Activated T-helper 9 cell treated with anti-CD3 and anti-CD28 coated beads, Interleukin-2, amount 50 U/mL, for 16 hours (primary cell): ENCODE measurements at places on chromosomes 2 and 18.

GRCh38 chr18:12770469-12771219, 67.8 kb downstream of the PSMG2 start:
- no peak for DNase-seq

- no peak for DNase-seq
These were observed 198.4 kb downstream of the NYAP2 start for GRCh38 chr2:225597911-225598310.

- no peak for DNase-seq
These were observed 24.2 kb upstream of the TMEFF2 start for GRCh38 chr2:192218970-192219369.

DNA sequence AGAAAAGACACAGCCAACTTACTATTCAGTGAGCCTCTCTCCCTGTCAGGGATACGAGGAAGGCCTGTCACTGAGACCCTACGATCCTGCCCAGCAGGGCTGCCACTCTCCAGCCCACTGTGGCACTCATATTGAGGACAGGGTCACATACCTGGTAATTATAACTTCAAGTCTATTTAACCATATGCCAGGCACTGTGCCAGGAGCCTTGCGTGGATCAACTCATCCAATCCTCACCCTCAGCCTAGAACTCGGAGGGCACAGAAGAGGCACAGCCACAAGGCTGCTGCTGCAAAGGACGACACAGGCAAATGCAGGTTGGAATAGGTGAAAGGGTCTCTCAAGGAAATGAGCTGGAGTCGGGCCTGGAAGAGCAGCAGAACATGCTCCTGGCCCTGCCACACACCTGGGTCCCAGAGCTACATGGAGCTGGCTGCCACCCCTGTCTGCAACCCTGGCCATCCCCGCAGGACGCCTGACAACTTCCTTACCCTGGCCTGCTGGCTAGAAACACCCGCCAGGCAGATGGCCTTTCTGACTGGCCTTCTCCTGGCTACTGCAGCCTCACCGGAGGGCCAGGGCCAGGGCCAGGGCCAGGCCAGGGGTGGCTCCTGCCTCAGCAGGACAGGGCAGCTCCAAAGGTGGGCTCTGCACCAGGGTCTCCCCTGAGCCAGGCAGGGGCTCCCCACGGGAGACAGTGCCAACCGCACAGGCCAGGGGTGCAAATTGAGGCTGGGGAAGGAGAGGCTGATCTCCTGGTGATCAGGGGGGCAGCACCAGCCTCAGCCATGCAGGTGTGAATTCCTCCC, 32.1 kb upstream of the SLC66A3 start:
- no peak for DNase-seq

DNA sequence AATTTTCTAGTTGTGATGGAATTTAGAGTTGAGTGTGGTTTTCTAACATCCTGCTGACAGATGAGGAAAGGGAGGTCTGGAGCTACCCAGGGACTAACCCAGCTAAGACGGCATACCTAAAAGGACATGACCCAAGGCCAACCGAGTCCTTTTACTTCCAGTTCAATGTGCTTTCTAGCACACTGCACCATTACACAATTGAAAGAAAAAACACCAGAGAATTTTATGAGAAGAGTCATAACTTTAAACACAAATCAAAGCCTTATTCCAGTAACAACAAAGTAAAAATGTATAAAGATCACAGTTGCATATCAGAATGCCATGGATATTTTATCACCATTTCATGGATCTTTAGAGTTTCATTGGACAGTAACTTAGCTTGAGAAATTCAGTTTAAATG, 480.3 kb downstream of the MEIS1 start:
- no peak for DNase-seq

DNA sequence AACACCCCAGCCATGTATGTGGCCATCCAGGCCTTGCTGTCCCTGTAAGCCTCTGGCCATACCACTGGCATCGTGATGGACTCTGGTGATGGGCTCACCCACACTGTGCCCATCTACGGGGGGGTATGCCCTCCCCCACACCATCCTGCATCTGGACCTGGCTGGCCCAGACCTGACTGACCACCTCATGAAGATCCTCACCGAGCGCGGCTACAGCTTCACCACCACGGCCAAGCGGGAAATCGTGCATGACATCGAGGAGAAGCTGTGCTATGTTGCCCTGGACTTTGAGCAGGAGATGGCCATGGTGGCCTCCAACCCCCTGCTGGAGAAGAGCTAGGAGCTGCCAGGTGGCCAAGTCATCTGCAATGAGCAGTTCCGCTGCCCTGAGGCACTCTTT, 80.4 kb upstream of the ZCCHC2 start:
- DNase-seq: no peak

DNA sequence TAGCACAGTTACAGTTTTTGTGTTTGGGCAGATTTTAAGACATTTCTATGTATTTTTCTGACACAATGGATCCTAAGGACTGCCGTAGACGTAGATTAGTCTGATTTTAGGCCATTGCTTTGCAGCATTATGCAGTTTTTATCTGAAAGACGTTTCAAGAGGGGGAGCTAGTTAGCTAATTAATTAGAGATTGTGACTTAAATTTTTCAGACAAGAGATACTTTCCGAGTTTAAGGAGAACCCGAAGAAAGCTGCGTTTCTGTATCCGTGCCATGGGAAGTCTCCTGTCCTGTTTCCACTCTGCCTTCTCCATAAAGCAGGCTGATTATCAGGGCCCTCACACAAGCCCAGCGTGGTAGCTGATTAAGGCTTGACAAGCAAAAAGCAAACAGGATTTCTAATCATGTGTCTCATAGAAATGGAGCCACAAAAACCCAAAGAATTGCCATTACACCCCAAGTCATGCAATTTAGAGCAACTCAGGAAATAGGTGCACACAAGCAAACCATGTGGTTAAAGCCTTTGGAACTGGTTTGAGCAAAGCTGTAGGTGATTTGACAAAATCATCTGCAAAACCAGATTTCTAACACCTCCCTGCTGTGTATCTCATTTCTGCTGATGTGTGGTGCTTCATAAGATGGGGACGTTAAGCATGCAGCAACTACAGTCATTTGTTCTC, 808.1 kb downstream of the RNF144A start:
- DNase-seq: no peak

- no peak for DNase-seq
These were observed 39.1 kb upstream of the GPR17 start for GRCh38 chr2:127606625-127607398.

DNA sequence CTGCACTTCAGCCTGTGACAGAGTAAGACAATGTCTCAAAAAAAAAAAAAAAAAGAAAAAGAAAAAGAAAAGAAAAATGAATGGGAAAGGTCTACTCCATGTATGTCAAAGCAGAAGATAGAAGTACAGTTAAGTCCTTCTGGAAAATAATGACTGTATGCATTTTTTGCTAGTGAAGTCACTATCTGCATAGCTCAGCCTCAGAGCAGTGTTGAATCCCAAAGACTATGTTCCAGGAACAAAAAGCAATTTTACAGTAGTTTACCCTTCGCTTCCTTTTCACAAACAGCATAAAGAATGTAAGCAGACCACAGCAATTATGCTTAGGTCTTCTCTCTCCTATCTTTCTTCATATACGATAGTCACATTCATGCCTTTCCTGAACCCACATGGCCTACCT, 497.4 kb downstream of the CMPK2 start:
- DNase-seq: no peak

DNA sequence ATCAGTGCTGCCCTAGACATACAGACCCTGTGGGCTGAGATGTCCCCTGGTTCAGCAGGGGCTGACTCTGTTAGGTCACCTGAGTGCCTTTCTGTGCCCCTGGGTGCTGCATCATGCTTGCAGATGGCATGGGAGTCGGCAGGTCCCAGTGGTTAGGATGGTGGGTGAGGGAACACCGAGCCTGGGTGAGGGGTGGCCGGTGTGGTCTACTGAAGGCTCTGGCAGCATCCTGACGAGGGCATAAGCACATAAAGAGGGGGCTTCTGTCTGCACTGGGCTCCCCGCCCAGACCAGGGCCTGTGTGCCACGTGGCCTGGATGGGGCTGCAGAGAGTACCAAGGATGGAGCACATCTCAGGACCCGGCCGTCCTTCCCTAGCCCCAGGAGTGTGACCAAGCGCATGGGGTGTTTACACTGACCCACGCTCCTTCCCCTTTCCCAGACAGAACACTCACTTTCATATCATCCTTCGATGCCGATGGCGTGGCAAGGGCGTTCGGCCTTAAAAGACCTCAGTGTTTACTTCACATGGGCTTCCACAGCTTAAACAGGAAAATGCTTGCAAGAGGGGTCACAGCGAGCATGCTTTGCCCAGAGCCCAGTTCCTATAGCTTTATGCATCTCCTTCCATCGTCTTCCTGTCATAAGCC, 115.1 kb downstream of the STPG4 start:
- DNase-seq: no peak

- no peak for DNase-seq
These were observed 181.5 kb downstream of the KLHL29 start for GRCh38 chr2:23566241-23567142.

GRCh38 chr18:36595046-36595817, 233.6 kb downstream of the TPGS2 start:
- no peak for DNase-seq

DNA sequence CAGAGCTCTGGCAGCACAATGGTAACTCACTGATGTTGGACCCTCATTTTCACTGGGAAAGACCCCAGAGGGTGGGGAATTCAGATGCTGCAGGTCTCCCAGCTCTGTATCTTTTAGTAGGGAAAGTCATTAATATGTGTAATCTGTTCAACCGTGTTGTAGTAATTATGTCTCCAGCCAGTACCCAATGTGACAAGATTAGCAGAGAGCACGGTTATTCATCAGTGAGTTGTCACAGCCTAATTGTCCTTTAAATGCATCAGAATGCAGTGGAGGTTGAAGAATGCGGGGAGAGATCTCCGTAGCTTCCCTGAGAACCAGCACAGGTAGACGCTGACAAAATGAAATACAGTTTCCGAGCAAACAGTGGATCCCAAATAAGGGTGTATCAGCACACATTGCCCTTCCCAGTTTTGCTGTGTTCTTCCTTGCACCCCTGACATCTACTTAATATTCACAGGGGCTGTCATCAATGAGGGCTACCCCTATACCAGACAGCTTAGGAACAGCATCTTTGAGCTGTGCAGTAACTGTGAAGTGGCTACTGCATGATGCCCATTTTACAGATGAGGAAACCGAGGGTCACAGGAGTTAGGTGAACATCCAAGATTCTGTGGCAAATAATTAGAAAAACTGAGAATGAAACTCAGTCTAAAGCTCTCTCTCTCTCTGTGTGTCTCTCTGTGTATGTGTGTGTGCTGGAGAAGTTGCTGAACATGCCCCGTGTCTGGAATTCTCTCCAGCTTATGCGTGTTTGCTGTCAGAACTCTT, 430.4 kb upstream of the HS6ST1 start:
- DNase-seq: no peak

- DNase-seq: no peak
These were observed 95.0 kb downstream of the PRPF40A start for GRCh38 chr2:152622219-152622618.

GRCh38 chr2:133193544-133194361, 374.5 kb downstream of the NCKAP5 start:
- no peak for DNase-seq

DNA sequence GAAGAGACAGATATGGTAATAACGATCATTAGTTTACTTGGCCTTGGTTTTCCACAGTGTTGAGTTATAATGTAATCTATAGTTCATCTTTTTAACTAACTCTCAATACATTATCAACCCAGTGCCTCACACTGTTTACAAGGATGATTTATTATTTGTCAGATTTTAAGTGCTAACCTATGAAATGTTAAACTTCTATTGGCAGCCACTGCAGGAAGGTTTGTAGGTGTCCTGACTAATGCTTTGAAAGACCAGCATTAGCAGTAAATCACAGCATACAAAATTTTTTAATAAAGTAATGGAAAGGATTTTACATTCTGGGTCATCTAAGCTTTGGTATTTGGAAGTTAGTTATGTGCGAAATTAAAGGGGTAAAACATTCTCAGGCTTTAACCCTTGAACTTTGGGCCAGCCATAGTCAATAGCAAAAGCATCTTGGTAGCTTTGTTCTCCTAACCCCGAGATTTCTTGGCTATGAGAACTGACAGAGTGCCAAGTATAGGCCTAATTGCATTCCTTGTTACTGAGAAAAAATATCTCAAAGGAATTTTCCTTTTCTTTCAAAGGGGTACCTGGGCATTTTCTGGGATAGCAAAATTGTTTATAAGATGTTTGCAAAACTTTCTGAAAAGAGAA, 30.6 kb downstream of the SPATS2L start:
- no peak for DNase-seq

DNA sequence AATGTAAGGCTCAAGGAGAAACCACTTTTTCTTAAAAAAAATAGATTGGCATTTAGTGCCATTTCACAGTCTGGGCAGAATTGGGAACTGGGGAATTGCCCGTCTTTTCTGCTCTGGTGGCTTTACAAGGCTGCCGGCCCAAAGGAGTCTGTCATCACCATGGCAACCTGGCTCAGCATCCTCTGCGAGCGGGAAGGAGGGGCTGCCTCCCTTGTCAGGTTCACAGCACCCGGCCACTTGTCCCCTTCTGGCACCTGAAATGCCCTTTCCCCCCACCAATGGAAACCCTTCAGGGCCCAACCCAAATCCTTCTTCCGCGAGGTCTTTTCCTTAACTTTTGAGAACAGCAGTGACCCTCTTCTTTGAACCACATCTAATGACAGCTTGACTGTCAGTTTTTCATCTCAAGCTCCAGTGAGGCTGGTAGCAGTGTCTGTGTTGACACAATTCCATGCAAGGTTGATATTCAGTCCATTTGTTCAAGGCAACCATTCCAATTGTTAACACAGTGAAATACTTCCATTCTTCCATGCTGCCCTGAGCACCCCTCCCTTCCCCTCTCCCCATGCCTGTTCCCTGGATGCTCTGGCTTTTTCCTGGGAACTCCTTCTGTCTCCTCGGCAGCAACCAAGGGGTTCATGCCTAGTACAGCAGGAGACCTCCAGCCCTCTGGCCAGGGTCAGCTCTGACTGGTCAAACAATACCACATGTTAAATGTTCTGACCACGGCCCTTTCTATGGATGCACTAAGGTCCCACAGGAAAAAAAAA, 79.6 kb downstream of the DNER start:
- no peak for DNase-seq

DNA sequence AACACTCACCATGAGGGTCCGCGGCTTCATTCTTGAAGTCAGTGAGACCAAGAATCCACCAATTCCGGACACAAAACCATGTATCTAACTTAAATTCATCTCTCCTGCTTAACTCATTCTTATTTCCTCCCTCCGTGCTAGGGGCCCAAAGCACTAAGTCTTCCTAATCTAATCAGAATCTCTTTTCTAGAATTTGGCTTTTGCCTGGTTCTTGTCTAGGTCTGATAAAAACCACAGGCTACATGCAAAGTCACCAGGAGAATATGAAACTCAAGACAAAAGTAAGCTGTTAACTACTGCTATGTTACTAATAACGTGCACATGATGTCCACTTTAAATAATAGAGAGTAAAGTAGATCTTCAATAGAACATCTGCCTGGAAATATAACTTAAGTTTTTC, 69.9 kb downstream of the TRIP12 start:
- DNase-seq: no peak

- DNase-seq: no peak
These were observed 141.9 kb upstream of the ID2 start for GRCh38 chr2:8539743-8540551.

- DNase-seq: no peak
These were observed 438.0 kb upstream of the CDH20 start for GRCh38 chr18:60895181-60895580.
